ENCODE measurements at places on chromosomes 1 and 21.
A peak's percentile ranks its signal among the peaks of the same experiment; 100 is the strongest.

DNA sequence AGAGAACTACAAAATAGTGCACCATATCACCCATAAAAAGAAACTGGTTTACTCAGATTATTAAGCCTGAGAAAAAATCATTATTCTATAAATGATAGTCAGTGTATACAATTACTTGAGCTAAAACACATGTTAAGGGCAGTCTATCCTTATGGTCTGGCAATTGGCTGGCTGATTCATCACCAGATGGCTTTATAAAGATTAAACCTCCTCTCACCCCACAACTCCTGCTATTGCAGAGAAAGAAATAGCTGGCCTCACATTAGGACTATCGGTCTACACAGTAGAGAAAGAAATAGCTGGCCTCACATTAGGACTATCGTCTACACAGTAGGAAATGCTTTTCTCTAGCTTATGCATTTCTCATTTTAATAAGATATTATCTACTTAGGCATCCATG lies 21.2 kb downstream of the CEP170 start:
- no peak for DNase-seq

- peak; percentile 61 for DNase-seq
These were observed 136.0 kb downstream of the PLXNA2 start for GRCh38 chr1:208108213-208108608.

- DNase-seq: no peak
These were observed 54.2 kb downstream of the MIGA1 start for GRCh38 chr1:77833521-77834100.

DNA sequence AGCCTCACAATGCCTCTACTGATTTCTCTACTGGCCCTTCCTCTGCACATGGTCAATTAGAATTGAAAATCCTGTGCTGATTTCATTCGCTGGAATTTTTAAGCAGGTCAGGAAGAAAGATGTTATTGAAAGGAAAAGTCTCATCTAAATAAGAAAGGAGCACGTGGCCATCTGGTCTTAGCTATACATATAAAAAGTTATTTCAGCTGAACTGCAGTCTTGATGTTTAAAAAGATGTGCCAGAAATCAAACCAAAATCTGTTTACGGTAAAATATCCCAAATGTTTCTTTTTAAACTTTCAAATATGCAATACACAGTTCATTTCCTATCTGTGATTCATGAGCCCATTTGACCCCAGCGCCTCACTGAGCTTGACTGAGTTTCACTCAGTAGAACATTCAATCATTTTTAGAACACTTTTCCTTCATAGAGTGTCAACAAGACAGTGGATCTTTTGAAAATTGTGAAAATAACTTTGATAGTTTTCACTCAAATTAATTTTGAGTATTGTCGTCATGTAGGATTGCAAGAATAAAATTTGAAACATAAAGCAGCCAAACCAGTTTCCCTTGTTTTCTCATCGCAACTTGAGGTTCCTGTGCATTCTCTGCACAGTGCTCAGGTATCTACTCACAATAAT lies 293.6 kb downstream of the PTPRC start:
- peak; percentile 44 for DNase-seq

DNA sequence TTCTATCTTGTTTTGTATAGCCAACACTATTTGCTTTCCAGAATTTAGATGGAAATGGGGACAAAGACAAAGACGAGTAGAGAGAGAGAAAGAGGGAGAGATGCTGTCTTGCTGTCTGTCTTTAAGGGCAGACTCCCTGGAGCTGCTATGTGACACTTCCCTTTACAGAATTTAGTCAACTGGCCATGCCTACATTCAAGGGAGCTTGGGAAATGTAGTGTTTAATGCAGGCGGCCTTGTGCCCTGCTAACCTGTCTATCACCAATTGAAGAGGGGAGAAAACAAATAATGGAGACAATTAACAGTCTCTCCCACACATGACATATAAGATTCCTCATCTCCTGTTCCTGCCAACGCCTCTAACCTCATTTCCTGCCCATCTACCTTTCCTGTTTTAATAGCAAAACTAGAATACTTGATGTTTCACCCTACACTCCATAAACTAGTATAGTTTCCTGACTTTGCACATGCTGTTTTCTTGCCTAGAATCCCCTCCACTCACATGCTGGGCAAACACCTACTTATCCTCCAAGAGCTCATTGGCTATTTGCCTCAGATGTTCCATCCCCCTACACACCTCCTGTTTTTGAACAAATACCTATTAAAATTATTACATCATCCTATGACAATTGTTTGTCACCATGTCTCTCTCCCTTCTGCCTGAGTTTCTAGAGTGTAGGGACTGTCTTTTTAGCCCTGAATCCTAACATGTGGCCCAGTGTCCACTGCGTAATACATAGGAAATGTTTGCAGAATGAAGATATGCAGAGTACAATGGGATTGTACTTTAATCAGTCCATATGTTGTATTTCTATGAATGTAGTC lies 117.2 kb downstream of the SLC25A24 start:
- no peak for DNase-seq

Data from RCC 7860 (cell line).